Uterus (tissue), 4 donors: ENCODE measurements at places on chromosomes 3 and 15. TPM values are rescaled to one million over a fixed set of nuclear protein-coding genes. Genes with fewer than 3 reads are reported as not detected.

DNA sequence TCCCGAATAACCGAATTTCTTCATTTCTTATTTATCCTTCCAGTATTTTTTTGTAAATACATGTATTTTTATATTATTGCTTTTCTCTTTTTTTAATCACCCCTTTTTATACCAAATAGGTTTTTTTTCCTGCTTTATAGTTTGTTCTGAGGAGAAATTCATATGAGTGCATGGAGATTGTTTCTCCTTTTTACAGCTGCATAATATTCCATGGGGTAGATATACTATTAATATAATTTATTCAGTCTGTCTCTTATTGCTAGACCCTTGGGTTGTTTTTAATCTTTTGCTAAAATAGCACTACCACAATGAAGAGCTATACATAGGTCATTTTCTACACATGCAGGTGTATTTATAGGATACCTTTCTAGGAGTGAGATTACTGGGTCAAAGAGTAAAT lies 3.5 kb upstream of the TMEM87A start:
- H3K36me3 ChIP-seq = no peaks in the 10 kb centered on the region
- no peaks in the 10 kb centered on the region for H3K27me3 ChIP-seq
- peaks cover 6% of the 10 kb centered on the region for H3K4me1 ChIP-seq
- H3K27ac ChIP-seq = no peak overlapping the region

- no peak overlapping the region for H3K27ac ChIP-seq
- H3K4me1 ChIP-seq = no peaks in the 10 kb centered on the region
- no peak for DNase-seq
- H3K4me3 ChIP-seq = no peak overlapping the region
These were observed 121.4 kb downstream of the ADCY5 start for GRCh38 chr3:123327480-123327879.

- H3K27ac ChIP-seq = no peak overlapping the region
- H3K36me3 ChIP-seq = no peaks in the 10 kb centered on the region
- no peaks in the 10 kb centered on the region for H3K4me1 ChIP-seq
- H3K27me3 ChIP-seq = no peaks in the 10 kb centered on the region
These were observed 262.5 kb upstream of the IGF1R start for GRCh38 chr15:98385752-98386381.

DNA sequence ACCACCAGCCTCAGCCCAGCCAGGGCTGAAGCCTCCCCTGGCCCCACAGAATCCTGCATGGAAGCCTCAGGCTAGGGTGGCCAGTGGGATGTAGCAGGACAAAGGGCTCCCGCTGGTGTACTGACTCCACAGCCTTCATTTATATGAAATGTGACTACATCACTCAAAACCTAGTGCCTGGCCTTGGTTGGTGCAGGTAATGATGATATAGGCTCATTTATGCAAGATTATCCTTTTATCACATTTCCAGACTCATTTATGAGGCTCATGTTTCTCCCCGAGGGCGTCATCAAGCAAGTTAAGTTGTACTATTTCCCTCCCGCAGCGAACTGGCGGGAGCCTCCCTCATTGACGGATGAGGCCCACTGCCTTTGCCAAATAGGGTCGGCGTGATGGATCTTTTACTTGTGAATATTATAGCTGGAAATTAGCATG lies 179.1 kb upstream of the SMAD3 start:
- H3K27me3 ChIP-seq = no peaks in the 10 kb centered on the region
- no peaks in the 10 kb centered on the region for H3K36me3 ChIP-seq
- H3K4me1 ChIP-seq = peaks cover 5% of the 10 kb centered on the region
- H3K4me3 ChIP-seq = no peak overlapping the region
- no peak overlapping the region for H3K27ac ChIP-seq
- no peak for DNase-seq

DNA sequence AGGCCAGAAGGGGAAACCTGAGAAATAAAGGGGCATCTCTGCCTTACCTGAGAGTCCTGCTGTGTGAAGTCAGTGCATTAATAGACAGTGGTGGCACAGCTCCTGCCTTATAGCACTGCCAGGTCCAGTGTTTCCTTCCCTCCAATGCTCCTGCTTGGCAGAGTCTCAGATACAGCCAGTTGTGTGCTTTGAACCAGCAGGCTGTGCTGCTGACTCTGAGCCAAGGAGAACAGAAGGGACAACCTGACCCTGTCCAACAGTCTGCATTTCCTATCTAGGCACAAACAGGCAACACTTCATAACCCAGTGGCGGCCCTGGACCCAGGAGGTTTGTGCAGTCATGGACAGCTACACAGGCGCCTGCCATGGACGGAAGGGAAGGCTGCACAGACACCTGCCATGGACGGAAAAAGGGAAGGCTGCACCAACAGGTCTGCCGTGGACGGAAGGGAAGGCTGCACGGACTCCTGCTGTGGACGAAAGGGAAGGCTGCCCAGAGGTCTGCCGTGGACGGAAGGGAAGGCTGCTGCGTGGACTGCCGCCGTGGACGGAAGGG lies 33.9 kb upstream of the PLXNA1 start:
- no peaks in the 10 kb centered on the region for H3K4me1 ChIP-seq
- H3K4me3 ChIP-seq = no peak overlapping the region
- H3K27ac ChIP-seq = no peak overlapping the region
- no peaks in the 10 kb centered on the region for H3K36me3 ChIP-seq

DNA sequence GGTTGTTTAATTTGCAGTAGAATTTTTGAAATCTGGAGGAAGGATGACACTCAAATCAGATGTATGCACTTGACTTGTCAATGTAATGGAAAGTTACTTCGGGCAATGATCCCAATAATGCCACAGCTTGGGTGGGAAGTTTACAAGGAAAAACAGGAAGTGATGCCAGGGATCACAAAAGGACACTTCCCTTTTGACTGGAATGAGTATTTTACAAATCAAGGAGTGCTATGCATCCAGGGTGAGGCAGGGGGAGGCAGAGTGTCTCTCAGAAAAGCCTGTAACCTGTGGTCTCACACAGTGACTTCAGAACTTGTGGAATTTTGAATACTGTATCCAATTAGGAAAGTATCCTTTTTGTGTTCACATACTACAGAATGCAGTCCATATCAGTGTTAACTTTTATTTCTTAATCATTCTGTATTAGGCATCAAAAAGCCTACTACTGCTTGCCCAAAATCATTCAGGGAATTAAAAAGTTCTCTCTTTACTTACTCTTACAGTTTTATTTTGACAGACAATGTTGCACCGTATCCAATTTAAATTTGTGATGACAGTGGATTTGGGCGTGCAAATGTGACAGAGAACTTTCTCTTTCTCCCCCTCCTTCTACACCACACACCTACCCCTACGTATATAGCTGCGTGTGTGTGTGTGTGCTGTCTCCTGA lies 445.1 kb downstream of the MECOM start:
- no peaks in the 10 kb centered on the region for H3K4me1 ChIP-seq
- no peak overlapping the region for H3K4me3 ChIP-seq
- H3K27me3 ChIP-seq = no peaks in the 10 kb centered on the region
- peak; percentile 32 for DNase-seq
- H3K36me3 ChIP-seq = no peaks in the 10 kb centered on the region
- H3K27ac ChIP-seq = no peak overlapping the region

DNA sequence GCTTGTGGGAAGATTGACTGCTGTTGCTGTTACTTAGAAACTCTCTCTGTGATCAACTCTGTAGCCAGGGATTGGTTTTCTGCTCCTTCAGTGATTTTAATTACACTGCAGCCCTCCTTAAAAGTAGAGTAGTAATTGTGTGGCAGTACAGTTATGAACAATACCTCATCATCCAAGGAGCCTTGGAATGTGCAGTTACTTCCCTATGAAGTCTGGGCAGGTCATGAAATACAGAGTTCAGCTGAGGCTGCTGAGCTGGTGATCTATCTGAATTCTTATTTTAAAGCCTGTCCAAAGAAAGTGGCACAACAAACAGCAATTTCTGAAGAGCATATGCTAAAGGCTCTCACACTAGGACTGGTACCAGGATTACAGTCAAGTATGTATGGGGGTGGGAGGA lies 37.4 kb upstream of the MRPL3 start:
- H3K27ac ChIP-seq = no peak overlapping the region
- H3K4me3 ChIP-seq = no peak overlapping the region
- H3K27me3 ChIP-seq = no peaks in the 10 kb centered on the region
- no peaks in the 10 kb centered on the region for H3K4me1 ChIP-seq
- H3K36me3 ChIP-seq = no peaks in the 10 kb centered on the region

The FGD5 gene
- total RNA-seq = 17.1 TPM

The CFAP100 gene
- not detected for total RNA-seq

The MTFMT gene
- total RNA-seq = 15.1 TPM

The CCR5 gene
- 1.2 TPM for total RNA-seq

The PLA2G4D gene
- total RNA-seq = 0.07 TPM
